Vagina (tissue), 2 donors: ENCODE measurements at places on chromosomes 16 and 17. TPM values are rescaled to one million over a fixed set of nuclear protein-coding genes. Genes with fewer than 3 reads are reported as not detected.

DNA sequence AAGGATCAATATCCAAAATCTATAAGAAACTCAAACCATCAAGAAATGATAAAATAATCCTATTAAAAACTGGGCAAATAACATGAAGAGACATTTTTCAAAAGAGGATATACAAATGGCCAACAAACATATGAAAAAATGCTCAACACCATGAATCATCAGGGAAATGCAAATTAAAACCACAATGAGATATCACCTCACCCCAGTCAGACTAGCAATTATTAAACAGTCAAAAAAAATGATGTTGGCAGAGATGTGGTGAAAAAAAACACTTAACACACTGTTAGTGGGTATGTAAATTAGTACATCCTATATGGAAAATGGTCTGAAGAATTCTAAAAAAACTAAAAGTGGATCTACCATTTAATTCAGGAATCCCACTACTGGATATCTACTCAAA lies 379.0 kb upstream of the SOX9 start:
- DNase-seq: no peak

GRCh38 chr16:3712861-3713372 lies 4.4 kb downstream of the TRAP1 start:
- DNase-seq: no peak

GRCh38 chr17:42709561-42709960 lies 27.2 kb downstream of the CNTNAP1 start:
- no peak for DNase-seq

DNA sequence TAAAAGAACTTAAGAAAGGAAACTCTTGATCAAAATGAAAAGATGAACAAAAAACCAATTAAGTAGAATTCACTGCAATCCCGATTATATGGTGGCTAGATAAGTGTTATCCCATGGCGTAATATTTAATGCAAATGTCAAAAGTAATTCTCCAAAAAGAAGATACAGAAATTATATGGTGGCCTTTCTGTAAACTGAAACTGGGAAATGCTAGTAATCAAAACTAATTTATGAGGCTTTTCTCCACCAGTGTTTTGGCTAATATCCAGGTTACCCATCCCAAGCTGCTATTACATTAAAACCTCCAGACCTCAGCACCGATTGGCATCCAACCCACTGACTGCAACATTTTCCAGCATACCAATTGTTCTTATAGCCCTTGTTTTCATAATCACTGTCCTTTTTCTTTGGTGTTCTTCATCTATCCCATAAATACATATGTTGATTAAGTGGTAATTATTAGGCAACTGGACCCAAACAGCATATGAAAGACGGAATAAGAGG lies 77.2 kb upstream of the TNRC6A start:
- no peak for DNase-seq

The SPNS2 gene
- 79.3 TPM for total RNA-seq

The EFNB3 gene
- total RNA-seq: 2.7 TPM

The NIP7 gene
- 15.2 TPM for total RNA-seq

The MYH8 gene
- not detected for total RNA-seq
